ENCODE measurements at places on chromosomes 2 and 18.
A peak's percentile ranks its signal among the peaks of the same experiment; 100 is the strongest.

- DNase-seq = peak; percentile 24
Measured at GRCh38 chr2:127857265-127857808, 618 bp downstream of the POLR2D start.

DNA sequence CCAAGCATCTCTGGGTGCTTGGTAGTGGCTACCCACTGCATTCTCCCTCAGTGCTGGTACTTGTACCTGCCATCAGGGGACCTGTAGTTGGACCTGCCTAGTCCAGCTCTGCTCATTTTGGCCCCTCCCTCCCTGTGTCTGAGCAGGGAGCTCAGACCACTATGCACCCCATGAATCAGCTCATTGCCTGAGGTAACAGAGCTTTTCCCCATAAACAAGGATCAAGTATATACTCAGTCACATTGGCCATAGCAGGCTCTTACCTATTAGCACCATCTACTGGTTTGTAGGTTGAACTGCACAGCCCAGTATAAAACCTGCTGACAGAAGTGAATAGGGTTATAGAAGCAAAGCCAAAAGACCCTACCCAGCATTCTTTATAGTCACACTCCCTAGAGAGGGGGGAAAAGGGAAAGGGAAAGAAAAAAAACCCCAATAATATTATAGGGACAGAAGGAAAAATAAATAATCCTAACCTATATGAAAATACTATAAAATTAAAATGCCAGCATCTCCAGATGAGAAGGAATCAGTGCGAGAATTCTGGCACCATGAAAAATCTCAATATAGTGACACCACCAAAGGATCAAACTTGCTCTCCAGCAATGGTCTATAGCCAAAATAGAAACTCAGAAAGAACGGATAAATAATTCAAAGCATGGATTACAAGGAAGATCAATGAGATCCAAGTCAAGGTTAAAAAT lies 6.9 kb upstream of the FLACC1 start:
- DNase-seq = peak; percentile 35

DNA sequence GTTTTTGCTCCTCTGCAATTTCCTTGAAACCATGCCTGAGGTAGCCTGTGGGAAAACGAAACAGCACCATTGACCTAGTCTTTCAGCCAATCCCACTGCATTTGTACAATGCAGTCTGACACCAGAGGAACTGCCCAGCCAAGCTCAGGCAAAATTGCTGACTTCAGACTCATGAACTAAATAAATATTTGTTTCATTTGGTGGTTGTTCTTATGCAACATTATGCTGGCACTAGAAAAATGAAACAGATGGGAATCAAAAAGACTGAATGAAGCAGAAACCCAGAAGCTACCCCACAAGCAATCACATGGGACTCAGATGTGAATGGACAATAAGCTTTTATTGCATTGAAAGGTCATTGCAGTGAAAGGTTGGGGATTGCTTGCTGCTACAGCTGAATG lies 1.7 kb downstream of the NAT8 start:
- DNase-seq = no peak

DNA sequence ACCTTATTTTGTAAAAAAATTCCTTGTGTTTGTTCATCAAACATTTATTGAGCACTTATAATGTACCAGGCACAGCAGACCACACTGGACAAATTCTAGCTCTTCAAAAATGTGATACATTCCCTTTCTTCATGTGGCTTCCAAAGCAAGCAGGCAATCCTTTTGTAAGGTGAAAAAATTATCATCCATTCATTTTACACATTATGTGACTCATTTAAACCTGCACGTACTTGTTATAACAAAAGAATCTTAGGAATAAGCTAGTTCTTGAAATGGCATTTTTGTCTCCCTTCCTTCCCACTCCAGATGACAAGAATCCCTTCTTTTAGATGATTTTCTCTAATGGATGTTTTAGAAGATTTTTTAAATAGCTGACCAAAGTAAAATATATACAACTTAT lies 104.6 kb downstream of the KLF7 start:
- DNase-seq = no peak

DNA sequence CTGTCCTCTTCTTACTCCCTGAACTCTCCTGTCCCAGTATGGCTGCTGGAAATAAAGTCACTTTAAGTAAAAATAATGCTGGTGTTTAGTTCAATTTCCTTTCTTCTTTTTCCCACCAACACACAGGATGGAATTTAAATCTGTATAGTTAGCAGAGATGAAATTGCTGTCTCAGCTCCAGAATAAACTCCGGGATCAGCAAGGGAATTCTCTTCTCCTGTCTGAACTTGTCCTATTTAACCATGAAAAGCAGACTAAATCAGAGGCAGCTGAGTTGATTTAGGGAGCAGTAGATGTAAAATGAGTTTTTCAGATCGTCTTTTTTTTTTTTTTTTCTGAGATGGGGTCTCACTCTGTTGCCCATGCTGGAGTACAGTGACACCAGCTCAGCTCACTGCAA lies 25.9 kb downstream of the TTLL4 start:
- DNase-seq = no peak

- no peak for DNase-seq
Measured at GRCh38 chr2:184644685-184645084, 46.4 kb downstream of the ZNF804A start.

DNA sequence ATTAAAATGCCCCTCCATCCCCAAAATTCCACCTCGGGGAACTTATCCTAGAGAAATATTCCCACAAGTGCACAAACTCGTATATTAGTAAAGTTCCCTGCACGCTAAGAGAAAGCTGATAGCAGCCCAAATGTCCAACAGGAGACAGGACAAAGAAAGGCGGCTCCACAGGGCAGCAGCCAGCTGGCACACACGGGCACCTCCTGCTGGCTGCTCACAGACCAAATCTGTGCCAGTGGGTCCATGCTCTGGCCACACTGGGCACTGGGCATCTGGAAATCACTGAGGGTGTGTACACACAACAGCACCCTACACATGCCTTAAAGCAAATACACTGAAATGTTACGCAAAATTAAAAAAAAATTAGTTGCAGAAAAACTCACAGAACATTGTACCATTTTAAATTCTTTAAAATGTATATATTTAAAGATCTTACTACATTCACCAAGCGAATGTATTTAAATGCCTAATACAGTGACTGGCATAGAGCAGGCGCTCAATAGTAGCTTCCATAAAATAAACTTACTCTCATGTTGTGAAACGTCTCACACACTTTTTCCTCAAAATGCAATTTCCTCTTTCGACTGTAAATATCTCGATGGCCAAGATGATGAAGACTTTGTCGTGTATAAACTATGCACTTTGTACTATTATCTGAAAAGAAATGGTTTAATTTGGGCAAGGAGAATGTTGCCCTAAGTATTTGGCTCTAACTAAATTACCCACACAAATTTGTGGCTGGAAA lies 19.4 kb downstream of the ZNF516 start:
- no peak for DNase-seq

DNA sequence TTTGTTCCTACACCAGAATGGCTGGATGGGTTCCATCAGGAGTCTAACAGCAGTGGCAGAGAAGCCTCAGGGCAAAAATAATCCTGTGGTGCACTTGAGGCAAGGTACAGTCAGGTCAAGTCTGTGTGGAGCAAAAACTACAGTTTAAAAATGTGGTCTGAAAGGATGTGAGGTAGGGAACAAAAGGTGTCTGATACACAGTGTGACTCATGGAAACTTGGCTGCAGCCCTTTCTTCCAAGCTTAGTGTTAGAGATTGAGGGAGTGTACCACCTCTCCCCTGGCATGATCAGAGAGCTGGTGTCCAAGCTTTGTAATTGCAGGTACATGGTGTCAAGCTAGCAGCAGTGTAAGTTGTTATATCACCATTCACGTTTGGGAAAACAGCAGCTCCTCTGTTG lies 8.9 kb downstream of the ANKAR start:
- no peak for DNase-seq

- no peak for DNase-seq
Measured at GRCh38 chr18:58951986-58952702, 87.5 kb downstream of the ZNF532 start.

- DNase-seq = no peak
Measured at GRCh38 chr2:189128970-189129369, 50.6 kb downstream of the COL5A2 start.

DNA sequence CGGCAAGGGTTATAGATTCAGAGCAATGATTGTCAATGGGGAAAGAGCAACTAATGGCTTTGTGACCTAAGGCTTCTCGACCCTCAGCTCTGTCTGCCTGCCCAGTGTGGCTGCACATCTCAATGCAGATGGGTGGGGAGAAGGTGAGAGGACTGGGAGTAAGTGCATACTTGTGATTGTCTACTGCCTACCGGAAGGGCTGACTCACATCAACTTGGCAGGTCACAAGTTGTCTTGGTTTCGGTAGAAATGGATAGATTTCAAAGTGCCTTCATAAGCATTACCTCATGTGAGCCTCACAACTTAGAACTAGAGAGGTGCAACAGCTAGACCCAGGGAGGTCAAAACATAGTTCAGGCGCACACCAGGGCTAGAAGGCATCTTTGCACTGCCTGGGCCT lies 29.4 kb downstream of the STAT1 start:
- no peak for DNase-seq

GRCh38 chr18:67117804-67118203 lies 398.7 kb downstream of the DSEL start:
- no peak for DNase-seq

DNA sequence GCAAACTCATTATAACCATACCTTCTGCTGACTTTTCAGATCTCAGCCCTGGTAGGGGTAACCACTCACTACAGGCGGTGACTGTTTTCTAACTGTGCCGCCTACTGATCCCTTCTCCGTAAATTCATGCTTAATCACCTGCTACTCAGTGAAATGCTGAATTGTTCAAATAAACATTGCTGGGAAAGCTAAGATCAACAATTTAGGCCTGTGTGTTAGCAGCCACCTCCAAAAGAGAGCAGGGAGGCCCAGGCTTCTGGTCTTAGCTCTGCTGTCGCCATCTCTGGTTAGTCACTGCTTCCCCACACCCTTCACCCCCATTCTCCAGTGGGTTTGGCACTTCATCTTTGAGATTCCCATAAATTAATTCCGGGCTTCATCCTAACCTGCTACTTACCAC lies 21.8 kb upstream of the NT5C1B start:
- peak; percentile 63 for DNase-seq

GRCh38 chr2:52289741-52290140 lies 1257.8 kb upstream of the NRXN1 start:
- DNase-seq = no peak

- DNase-seq = no peak
Measured at GRCh38 chr2:15346624-15347023, 214.5 kb downstream of the NBAS start.

- DNase-seq = no peak
Measured at GRCh38 chr18:48564139-48564538, 25.3 kb downstream of the CTIF start.

GRCh38 chr2:48479915-48480314 lies 50.0 kb upstream of the STON1 start:
- DNase-seq = peak; percentile 65

GRCh38 chr2:180959787-180960186 lies 20.6 kb upstream of the UBE2E3 start:
- DNase-seq = no peak

DNA sequence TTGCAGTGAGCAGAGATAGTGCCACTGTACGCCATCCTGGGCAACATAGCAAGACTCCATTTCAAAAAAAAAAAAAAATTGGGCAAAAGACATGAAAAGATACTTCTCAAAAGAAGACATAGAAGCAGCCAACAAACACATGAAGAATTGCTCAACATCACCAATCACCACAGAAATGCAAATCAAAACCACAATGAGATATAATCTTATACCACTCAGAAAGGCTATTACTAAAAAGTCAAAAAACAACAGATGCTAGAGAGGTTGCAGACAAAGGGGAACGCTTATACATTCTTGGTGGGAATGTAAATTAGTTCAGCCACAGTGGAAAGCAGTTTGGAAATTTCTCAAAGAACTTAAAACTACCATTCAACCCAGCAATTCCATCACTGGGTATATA lies 43.1 kb upstream of the CHAC2 start:
- no peak for DNase-seq

- DNase-seq = no peak
Measured at GRCh38 chr2:18369760-18370159, 190.7 kb downstream of the RDH14 start.

GRCh38 chr2:80610108-80610507 lies 305.6 kb upstream of the LRRTM1 start:
- DNase-seq = no peak
